ENCODE measurements at places on chromosomes 11 and 22.

- DNase-seq = no peak
Measured at GRCh38 chr11:78660471-78660870, 85.8 kb upstream of the NARS2 start.

- DNase-seq = no peak
Measured at GRCh38 chr11:90594658-90595057, 371.8 kb upstream of the CHORDC1 start.

DNA sequence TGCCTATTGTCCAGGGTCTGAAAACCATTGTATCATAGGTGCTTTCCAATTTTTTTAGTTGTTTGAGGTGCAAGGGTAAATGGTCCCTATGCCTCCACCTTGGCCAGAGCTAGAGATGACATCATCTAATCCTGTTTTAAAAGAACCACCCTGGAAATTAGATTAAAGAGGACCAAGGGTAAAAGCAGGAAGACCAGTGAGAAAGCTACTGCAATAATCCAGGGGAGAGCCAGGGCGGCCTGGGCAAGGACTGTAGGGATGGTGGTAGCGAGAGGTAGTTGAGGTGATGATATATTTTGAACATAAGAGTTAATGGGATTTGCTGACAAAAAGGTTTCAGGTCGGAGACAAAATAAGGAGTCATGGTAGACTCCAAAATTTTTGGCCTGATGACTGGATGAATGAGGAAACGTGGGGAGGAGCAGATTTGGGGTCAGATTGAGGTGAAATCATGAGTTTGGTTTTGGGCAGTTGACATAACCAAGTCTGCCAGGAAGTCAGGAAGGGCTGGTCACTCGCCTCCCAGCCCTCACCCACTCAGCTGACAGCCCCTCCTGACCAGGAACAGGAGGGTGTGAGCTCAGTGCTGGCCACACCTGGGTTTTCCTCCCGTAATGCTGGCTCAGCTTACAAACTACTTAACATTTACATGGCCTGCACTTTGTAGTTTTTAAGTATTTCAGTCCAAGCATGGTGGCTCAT lies 23.0 kb downstream of the SCN4B start:
- no peak for DNase-seq

GRCh38 chr11:95554911-95555310 lies 234.7 kb downstream of the FAM76B start:
- no peak for DNase-seq

- no peak for DNase-seq
Measured at GRCh38 chr11:103729617-103730016, 306.8 kb upstream of the DDI1 start.

- no peak for DNase-seq
Measured at GRCh38 chr22:48858121-48858520, 969.6 kb downstream of the BRD1 start.

GRCh38 chr11:64908766-64909165 lies 8.2 kb downstream of the ATG2A start:
- no peak for DNase-seq

GRCh38 chr11:95776859-95777258 lies 12.7 kb downstream of the FAM76B start:
- no peak for DNase-seq

GRCh38 chr22:17407643-17408042 lies 38.4 kb downstream of the CECR2 start:
- DNase-seq = no peak

DNA sequence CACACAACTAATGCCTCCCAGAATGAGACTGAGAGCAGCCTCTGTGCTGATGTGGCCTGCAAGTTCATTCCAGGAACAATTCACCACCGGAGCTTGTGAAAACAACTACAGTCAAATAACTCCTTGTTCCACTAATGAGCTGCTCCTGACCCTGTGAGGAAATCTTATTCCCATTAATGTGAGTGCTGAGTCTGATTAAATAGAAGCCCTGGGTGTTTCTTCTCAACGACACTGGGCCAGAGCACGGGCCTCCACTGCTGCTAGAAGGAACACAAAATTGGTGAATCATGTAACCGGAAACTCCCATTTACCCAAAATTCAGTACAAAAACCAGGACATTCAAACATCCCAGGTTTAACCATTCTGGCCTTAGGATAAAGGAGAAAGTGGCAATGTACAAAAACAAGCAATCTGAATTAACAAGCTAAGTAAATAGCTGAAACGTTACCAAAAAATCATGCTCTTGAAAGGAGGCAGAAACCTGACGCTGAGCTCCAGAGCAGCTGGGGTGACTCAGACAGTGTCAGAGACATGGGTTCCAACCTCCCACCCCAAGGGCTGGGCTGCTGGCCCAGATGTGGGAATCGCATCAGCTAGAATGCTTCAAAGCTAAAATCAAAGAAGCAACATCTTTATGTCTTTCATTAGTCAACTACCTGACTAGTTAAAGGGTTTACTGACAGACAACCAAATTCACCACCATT lies 26.7 kb downstream of the SERGEF start:
- no peak for DNase-seq
